T-helper 22 cell (primary cell): ENCODE measurements at places on chromosomes 3 and 15.

GRCh38 chr3:194262176-194262924, 88.8 kb downstream of the CPN2 start:
- DNase-seq = no peak

GRCh38 chr15:25770031-25770430, 93.1 kb downstream of the ATP10A start:
- no peak for DNase-seq

DNA sequence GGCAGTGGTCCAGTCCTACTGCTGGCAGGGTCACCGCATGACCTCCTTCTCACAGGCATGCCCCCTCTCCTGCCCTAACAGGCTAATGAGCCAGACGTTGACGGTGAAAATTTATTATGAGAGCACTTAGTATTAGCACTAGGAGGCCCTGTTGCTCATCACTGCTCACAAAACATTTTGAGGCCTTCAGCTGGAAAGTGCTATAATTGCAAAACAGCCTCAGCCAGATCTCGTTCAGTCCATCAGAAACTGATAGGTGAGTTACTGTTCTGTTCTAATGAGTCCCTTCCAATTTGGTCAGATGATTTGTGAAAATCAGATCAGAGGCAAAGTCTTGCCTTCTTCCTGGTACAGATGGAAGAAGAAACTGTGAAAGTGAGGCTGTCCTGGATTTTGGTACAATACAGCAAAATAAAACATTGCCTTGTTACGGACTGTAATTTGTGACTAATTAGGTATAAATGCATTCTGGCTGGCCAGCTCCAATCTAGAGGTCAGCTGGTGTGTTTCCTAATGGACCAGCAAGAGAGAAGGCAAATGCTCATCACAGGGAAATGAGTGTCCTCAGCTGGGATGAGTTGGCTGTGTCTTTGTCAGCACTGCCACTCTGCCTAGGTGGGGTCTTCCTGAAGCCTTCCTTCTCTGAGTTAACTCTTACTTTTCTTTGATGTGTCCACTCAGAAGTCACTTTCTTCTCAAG, 316.8 kb downstream of the CHST2 start:
- DNase-seq = no peak

- DNase-seq = no peak
These were observed 24.6 kb downstream of the TRIP4 start for GRCh38 chr15:64412216-64412615.
